ENCODE measurements at places on chromosomes 1 and 21.

GRCh38 chr1:19775317-19775716 lies 24.4 kb downstream of the TMCO4 start:
- no peak for DNase-seq

DNA sequence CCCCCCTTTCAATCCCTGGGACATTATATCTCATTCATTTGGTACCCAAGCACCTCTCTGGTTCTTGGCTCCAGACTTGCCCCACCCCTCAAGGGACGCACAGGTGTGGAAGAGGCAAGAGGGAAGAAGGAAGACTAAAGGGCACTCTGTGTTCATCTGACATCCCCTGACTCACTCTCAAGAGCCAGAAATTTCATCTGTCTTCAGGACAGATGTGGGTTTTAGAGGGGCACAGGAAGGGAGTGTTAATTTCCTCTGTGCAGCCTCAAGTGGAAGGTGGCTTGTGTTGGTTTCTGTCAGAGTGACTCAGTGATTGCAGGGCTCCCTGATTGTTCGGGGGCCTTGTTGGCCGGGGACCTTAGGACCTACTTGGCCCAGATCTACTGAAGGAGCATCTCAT lies 2.4 kb downstream of the C2CD4D start:
- no peak for DNase-seq

- DNase-seq: no peak
These were observed 94.2 kb downstream of the KCNN3 start for GRCh38 chr1:154775621-154776605.

- DNase-seq: no peak
These were observed 256.8 kb downstream of the TOMM20 start for GRCh38 chr1:234871710-234872271.

GRCh38 chr1:183753464-183753891 lies 51.4 kb upstream of the RGL1 start:
- no peak for DNase-seq

- DNase-seq: no peak
These were observed 54.9 kb downstream of the KLHDC7A start for GRCh38 chr1:18535391-18536210.
